Renal cortical epithelial cell (primary cell): ENCODE measurements at places on chromosomes 2 and 18. TPM values are rescaled to one million over a fixed set of nuclear protein-coding genes. Genes with fewer than 3 reads are reported as not detected.

CXCR2 gene
- total RNA-seq = not detected in 2 replicates

SP100 gene
- 54.0 and 88.6 TPM in 2 replicates for total RNA-seq

ZNF804A gene
- 0.10 TPM in 1 of 2 replicates, not detected in the other for total RNA-seq

NYAP2 gene
- total RNA-seq = not detected in 2 replicates

MOCOS gene
- 12.0 and 14.6 TPM in 2 replicates for total RNA-seq

ABCG5 gene
- not detected in 2 replicates for total RNA-seq

- DNase-seq = no peak
Observed at GRCh38 chr2:19319064-19319463, 39.4 kb downstream of the OSR1 start.

DNA sequence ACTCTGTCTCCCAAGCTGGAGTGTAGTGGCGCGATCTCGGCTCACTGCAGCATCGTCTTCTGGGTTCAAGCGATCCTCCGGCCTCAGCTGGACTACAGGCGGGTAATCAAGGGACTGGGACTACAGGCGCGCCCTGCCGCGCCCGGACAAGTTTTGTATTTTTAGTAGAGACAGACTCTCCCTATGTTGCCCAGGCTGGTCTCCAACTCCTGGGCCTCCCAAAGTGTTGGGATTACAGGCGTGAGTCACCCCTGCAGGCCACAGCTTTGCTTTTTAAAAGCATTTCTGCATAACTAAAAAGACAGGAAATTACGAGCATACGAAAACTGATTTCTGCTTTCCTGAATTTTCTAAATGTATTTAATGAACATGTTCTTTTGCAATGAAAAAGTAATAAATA is 916 bp upstream of the OSBPL1A start:
- no peak for DNase-seq

DNA sequence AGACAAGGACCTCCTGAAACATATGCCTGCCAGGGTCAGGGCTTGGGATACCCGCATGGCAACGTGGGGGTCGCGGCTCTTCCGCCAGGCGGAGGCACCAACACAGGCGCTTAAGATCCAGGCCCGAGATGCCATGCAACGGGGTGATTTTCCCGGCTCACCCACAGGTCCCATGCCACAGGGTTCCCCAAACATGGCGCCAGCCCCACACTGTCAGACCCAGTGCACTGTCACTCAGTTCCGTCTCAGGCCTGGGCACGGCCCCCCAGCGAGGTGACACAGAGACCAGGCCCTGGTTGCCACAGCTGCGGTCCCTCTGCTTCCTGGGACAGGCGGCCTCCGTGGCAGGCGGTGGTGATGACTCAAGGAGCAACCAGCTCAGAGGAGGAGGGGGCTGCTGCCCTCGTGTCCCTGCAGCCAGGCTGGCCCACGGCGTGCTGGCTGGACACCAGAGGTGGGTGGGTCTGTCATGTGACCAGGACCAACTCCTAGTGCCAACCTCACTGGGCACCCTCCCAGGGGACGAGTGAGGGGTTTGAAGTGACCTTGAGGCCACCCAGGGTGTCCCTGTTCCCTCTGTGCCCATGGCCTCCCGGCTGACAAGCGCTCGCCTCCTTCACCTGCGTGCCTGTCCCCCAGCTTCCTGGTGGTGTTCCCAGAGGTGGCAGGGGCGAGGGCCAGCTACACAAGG is 4.9 kb downstream of the PDCD1 start:
- DNase-seq = no peak

DNA sequence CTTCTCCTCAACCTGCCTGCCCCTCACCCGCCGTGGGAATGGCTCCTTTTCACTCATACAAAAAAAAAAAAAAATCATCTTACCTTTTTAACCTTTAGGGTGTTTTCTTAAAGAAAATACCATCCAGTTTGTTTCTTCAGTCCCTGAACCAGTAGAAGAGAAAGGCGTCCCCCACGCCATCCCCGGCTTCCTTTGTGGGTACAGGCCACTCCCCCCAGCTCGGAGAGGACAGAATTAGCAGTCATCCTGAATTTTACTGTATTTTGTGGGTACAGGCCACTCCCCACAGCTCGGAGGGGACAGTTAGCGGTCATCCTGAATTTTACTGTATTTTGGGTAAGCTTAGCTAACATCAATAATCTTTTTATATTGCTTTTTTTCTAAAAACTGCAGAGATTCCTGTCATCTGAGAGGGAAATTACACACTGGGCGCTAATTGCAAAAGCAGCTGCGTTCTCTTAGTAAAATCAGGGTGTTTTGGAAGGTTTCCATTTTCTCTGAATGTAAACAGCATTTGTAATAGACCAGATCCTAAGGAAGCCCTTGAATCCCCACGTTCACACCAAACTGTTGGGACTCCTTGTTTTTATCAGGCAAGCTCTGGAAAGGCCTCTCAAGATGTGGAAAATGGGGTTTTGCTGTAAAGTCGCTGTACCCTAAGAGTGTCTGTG is 72.5 kb downstream of the NFATC1 start:
- DNase-seq = no peak

- no peak for DNase-seq
Observed at GRCh38 chr18:48996041-48996440, 45.3 kb upstream of the SMAD7 start.

DNA sequence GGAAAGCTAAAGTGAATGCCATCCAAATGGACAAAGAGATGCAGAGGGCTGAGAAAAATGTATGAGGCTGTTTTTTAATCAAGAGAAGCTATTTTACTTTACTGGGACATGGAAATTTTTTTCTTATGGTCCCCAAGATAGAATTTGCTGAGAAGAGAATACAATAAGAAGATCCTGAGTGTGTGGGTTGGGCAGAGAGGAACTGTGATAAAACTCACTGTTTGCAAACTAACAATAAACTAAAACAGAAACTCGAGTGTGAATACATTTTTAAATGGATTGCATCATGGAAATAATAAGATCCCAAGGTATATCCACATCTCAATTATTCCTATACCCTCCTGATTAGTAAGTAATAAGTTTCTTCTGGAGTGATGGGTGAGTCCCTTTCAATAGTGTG is 4.4 kb downstream of the NEB start:
- DNase-seq = no peak

DNA sequence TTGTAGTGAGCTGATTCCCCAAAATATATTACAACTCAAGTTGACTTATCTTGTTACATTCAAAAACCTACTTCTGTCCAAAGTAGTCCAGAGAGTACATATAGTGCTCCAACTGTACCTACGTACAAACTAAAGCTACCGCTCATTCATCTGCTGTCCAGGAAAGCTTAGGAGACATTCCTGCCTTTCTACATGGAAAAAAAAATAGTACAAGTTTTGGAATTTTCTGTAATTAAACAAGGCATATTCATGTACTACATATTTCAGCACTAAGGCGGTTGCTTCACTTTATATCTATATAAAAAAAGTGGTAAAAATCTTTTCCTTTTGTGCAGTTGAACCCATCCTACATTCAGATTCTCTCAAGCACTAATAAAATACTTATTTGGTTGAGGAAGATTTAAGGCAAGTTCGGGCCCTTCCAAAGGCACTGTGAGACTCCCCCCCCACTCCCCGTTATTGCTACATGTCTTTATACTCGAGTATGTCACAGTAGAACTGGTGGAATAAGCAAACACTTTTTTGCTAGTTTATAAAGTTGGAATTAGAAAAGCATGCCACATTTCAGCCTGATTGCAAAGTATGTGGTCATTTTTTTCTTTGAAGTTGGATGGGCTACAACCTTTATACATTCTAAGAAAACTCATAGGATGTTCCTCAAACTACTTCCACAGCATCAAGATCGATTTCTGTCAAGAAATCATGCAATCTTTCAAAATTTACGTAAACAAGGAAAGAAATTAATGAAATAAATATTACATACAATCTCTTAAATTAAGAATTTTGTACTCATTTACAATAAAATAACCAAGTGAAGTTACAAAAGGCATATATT is 3.7 kb downstream of the ZFP36L2 start:
- no peak for DNase-seq

- no peak for DNase-seq
Observed at GRCh38 chr18:8979258-8979988, 123.1 kb upstream of the NDUFV2 start.

DNA sequence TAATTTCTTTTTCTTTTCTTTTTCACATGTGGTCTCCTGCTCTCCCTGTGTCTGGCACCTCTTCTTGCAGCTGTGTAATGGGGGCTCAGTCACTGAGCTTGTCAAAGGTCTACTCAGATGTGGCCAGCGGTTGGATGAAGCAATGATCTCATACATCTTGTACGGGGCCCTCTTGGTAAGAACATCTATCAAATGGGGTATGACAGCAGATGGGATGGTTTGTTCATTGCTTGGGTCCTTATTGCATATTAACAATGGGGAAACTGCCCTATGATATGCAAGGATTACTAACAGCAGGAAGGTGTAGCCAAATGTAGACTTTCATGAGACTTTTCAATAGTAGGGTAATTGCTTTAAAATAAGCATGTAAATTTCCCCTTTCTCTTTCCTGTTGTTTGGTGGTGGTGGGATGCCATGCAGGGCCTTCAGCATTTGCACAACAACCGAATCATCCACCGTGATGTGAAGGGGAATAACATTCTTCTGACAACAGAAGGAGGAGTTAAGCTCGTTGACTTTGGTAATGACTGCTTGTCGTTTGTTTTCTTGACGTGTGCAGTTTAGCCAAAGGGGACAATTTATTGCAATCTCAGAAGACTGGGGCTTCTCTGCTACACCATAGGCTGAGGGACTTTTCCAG is 36.5 kb downstream of the MYO3B start:
- DNase-seq = peak; percentile 13

GRCh38 chr2:170122883-170123547 is 54.9 kb upstream of the MYO3B start:
- peak; percentile 94 for DNase-seq

DNA sequence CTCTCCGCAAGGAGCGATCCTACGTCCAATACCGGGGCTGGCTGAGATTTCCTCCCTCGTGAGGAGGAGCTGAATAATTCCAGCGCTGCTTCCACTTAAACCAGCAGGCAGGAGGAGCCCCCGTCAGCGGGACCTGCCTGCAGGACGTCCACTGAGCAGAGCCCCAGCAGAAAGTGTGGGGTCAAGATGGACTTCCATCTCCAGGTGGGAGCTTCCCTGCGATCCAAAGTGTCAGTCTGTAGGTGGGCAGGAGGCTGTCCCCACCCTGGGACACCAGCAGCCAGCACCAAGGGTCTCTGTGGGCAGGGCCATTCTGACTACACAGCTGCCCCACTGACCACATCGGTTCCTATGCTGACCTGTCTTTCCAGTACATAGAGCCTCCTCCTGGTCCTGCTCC is 462 bp upstream of the OTOS start:
- no peak for DNase-seq

GRCh38 chr2:128093762-128094161 is 2.8 kb downstream of the UGGT1 start:
- no peak for DNase-seq

- no peak for DNase-seq
Observed at GRCh38 chr2:109438146-109438545, 175.6 kb downstream of the SEPTIN10 start.

DNA sequence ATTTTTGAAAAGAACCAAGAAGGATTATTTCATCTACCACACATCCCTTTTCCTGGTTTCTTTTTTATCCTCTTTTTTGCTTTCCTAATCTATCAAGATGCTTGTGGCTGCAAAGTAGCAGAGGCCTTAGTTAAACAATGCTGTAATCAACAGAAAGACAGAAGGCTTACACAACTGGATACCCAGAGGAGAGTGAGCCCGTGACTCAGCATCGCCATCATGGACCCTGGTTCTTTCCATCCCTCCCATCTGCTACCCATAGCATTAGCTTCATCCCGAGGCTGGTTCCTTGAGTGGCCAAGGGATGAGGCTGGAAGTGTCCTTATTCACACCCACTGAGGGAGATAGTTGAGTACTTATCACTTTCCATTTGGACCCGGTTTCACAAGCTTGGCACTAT is 7.5 kb upstream of the HAAO start:
- no peak for DNase-seq

GRCh38 chr2:19198381-19198780 is 160.0 kb downstream of the OSR1 start:
- DNase-seq = no peak

- DNase-seq = no peak
Observed at GRCh38 chr2:29139152-29139551, 23.9 kb downstream of the CLIP4 start.

DNA sequence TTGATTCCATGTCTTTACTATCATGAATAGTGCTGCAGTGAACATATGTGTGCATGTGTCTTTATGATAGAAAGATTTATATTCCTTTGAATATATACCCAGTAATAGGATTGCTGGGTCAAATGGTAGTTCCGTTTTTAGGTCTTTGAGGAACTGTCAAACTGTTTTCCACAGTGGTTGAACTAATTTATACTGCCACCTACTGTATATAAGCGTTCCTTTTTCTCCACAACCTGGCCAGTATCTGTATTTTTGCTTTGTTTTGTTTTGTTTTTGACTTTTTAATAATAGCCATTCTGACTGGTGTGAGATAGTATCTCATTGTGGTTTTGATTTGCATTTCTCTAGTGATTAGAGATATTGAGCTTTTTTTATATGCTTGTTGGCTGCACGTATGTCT is 641.6 kb downstream of the SUCLG1 start:
- DNase-seq = no peak

- no peak for DNase-seq
Observed at GRCh38 chr18:70260683-70261082, 28.2 kb upstream of the SOCS6 start.

DNA sequence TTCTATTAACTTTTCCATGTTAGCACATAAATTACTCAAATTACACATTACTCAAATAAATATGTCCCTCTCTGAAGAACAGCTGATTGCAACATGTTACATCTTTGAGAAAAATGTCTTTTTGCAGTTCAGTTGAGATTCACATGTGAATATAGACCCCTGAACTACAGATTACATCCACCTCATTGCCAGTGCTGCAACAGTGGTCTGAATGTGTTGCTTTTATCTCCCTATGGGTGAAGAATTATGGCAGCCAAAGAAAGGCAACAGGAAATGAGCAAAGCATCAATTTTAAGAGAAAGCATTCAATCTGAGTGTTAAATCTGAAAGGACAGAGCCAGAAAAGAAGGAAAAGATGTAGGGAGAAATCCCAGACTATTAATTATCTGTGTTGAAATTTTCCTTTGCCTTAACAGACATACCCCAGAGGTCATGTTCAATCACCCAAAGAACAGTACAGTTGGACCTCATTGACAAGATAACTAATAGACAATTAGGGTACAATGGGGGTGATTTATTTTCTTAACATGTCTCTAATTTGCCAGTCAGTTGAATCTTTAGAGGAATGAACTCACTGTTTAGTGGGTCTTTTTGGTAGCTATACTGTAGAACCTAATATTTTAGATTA is 620.2 kb downstream of the CPS1 start:
- DNase-seq = no peak
